ENCODE measurements at places on chromosomes 12 and 14.

GRCh38 chr12:40992674-40993073 is 195.4 kb upstream of the PDZRN4 start:
- H3K4me3 ChIP-seq, result no peak overlapping the region
- H3K27me3 ChIP-seq, result no peaks in the 10 kb centered on the region
- H3K27ac ChIP-seq, result no peak overlapping the region
- DNase-seq, result no peak

DNA sequence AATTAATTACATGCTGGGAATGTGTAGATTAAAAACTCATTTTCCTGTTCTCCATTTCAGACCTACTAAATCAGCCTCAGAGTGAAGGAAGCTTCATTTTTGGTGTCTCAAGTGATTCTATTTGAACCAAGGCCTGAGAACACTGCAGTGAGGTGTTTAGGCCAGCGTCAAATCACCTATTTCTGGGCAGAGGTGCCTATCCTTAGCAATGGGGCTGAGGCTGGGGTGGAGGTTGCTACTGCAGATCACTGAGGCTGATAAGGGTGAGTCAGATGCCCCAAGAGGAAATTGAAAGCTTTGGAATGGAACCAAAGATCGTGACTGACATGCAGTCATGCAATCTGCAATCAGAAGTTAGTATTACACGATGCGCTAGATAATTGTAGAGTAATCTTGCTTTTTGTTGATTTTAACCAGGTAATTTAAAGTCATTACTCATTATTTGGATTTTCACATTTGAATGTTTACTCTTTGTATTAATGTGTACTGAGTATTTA is 4.4 kb downstream of the TXNRD1 start:
- no peaks in the 10 kb centered on the region for H3K36me3 ChIP-seq
- no peak overlapping the region for H3K4me3 ChIP-seq
- H3K27me3 ChIP-seq, result no peaks in the 10 kb centered on the region
- H3K4me1 ChIP-seq, result peaks cover 10% of the 10 kb centered on the region
- DNase-seq, result peak; percentile 54
- no peak overlapping the region for H3K27ac ChIP-seq

DNA sequence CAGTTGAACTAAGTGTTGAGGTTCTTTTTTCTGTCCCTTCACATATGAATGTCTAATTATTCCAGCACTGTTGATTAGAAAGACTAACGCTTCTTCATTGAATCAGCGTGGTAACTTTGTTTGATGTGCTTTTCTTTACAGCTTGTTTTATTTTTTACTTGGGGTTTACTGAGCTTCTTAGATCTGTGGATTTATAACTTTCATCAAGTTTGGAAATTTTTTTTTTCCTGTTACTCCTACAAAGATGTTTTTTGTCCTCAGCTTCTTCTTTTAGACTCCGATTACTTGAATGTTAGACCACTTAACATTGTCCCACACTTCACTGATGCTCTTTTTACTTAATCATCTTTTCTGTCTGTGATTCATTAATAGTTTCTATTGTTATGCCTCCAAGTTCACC is 31.5 kb downstream of the NTN4 start:
- H3K27ac ChIP-seq, result no peak overlapping the region
- H3K4me1 ChIP-seq, result no peaks in the 10 kb centered on the region
- H3K36me3 ChIP-seq, result no peaks in the 10 kb centered on the region

GRCh38 chr12:32296567-32296966 is 102.8 kb upstream of the FGD4 start:
- no peaks in the 10 kb centered on the region for H3K4me1 ChIP-seq
- H3K27me3 ChIP-seq, result no peaks in the 10 kb centered on the region
- H3K36me3 ChIP-seq, result peaks cover 7% of the 10 kb centered on the region

- DNase-seq, result no peak
- H3K4me3 ChIP-seq, result no peak overlapping the region
Observed at GRCh38 chr12:124509676-124510300, 57.6 kb downstream of the NCOR2 start.
